RWPE1 (cell line): ENCODE measurements at places on chromosomes 13 and 19.

DNA sequence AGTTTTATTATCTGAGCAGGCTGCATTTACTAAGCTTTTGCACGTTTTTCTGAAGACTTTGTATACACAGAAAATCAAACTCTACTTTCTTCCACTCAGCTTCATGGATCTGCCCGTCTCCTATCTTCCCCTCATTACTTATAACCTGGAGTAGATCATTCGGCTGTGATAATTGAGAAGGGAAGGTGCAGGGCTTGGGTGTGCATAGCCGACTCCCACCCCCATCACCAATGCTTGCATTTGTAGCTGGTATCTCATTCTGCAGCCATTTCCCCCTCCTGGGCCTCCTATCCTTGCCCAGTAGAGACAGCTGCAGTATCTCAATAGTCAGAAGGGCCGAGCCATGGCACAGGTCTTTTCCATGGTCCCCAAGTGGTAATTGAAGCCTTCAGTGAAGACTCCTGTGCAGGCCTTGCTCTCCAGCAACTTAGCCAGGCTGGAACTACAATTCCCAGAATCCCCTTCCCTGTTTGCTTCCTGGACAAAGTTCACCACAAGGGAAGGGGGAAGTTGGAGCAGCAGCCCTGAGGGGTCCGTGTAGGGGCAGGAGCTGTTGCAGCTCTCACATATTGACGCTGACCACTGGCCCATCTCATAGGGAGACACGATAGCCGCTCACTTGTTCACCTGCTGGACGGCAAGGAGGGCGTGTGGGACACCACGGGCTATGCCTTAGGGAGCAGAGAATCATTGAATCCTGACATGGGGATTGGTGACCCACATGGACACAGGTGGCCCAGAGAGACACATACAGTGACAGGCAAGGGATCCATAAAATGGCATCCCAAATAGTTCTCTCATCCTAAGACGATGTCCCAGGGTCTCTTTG, 2.1 kb upstream of the SIGLEC8 start:
- DNase-seq = no peak

- no peak for DNase-seq
Observed at GRCh38 chr13:31681133-31681532, 58.2 kb upstream of the RXFP2 start.

DNA sequence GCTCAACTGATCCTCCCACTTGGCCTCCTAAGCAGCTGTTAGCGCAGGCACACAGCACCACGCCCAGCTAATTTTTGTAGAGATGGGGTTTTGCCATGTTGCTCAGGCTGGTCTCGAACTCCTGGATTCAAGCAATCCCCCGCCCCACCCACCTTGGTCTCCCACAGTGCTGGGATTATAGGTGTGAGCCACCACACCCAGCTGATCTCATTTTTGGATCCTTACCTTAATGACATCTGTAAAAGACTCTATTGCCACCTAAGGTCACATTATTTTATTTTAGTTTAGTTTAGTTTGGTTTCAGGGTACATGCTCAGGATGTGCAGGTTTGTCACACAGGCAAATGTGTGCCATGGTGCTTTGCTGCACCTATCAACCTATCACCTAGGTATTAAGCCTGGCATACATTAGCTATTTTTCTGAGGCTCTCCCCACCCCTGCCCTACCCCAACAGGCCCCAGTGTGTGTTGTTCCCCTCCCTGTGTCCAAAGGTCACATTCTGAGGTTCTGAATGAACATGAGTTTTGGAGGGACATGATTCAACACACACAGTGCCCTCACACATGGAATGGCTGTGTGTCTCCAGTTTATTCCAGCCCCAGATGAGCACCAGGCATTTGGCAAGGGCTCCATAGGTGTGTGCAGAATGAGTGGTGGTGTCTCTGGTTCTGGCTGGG, 1.3 kb downstream of the OR10H5 start:
- no peak for DNase-seq

GRCh38 chr13:47934371-47934770, 66.7 kb downstream of the SUCLA2 start:
- DNase-seq = no peak

DNA sequence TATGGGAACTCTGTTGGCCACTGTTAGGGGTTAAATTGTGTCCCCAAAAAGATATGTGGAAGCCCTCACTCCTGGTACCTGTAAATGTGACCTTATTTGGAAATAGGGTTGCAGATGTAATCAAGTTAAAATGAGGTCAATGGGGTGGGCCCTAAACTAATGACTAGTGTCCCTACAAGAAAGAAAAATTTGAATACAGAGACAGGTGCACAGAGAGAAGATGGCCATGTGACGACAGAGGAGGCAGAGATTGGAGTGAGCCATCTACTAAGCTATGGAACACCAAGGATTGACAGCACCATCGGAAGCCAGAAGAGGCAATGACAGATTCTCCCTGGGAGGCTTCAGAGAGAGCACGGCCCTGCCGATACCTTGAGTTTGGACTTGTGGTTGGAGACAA, 16.5 kb downstream of the POU2F2 start:
- DNase-seq = no peak

DNA sequence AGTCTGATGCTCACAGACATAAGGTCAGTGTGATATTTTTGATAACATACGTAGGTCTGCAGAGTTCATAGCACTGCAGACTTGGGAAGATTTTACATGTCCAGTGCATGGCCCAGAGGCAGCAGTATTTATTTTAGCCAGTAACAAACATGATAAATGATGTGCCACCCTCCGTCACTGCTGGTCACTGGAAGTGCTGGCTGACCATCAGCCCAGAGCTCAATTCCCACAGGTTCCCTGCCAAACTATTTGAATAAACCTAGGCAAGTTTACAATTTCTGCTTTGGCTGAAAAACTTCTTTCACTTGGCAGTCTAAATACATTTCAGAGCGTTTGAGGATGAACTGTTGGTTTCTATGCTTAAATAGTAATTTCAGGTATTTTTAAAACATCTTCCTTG, 135.5 kb upstream of the EDNRB start:
- DNase-seq = no peak

DNA sequence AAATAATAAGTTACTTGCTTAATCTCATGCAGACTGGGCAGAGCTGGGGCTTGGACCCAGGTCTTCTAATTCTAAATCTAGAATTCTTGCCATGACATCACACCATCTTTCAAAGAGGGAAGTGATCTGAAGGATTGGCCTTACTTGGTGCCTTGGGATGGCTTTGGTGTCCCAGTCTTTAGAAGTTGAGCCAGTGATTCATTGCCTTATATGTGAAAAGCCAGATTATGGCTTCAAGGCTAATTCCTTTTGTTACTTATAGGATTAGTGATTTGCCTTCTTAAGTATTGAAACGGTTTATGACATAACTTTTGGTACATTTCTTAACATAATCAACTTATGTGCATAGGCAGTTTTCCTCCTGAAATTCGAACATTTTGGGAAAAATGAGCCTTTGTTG, 14.9 kb downstream of the COG3 start:
- no peak for DNase-seq

DNA sequence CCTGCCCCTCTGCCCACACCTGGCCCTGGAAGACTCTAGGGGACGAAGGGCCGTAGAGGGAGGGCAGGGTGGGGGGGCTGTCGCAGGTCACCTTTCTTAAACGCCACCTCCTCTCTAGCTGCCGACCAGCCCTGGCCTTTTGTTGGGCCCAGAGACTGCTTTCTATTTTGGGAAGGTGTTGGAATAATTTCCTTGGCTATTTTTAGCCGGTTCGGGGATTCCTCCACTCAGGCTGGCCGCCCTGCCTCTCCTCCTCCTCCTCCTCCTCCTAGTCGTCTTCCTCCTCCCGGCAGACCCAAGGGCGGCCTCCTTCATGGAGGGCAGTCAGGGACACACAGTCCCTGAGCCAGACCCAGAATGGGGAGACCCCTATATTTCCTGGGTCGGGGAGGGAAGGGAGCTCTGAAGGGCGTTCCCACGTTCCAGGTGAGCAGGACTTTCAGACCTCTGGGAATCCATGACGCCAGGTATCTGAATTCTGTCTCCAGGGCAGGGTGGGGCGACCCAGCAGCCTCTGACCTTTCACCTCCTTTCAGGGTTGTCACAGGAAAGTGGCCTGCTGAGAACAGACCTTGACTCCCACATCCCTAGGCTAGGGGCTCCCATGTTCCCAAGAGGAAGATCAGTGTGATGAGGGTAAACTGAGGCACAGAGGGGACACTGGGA, 19.9 kb downstream of the GADD45B start:
- no peak for DNase-seq

DNA sequence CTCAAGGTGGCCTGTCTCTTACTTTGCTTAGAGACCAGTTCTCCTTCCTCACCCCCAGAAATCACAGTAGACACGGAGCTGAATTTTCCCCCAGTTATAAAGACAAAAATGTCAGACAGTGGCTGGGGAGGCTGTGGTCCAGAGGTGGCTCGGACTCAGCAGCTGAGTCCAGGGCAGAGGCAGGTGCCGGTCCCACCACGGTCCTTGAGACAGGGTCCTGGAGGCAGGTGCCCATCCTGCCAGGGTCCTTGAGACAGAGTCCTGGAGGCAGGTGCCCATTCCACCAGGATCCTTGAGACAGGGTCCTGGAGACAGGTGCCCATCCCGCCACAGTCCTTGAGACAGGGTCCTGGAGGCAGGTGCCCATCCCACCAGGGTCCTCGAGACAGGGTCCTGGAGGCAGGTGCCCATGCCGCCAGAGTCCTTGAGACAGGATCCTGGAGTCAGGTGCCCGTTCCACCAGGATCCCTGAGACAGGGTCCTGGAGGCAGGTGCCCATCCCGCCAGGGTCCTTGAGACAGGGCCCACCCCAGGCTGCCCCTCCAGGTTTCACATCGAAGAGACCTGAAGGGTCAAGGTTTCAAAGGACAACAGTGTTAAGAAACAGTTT, 23.1 kb downstream of the PEPD start:
- no peak for DNase-seq

DNA sequence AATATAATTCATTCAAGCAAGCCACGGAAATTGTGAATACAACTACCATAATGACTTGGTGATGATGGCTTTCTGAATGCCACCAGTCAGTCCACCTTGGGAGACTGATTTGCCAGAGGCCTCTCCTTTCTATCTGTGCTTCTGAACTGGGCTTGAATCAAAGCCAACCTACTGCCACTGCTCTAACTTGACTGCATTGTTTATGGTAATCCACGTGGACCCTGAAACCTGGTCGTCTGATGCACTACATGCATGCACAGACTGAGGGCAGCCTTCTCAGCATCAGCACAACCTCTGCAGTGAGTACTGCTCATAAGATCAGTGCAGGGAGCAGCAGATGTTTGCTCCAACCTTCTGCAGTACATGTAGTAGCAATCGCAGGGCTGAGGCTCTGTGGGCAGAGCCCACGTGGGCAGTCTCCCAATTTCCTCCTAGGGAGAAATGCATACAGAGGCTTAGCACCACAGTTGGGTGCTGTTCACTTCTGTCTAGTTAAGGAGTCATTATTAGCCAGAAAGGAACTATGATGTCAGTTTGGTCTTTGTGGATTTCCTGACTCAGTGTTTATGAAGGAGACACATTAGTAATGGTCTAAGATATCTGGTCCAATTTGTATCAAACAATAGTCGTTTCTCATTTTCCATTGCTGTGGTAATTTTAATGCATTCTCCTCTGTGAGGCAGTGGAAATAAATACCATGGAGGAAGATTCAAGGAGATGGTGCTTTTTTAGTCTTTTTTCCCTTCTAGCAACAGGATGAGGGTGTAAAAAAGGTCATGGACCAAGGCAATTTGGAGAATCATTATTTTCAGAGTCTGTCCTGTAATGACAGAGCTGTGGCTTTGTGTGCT, 82.5 kb downstream of the AKAP11 start:
- DNase-seq = no peak

GRCh38 chr13:85520445-85520844, 278.8 kb downstream of the SLITRK6 start:
- DNase-seq = no peak

DNA sequence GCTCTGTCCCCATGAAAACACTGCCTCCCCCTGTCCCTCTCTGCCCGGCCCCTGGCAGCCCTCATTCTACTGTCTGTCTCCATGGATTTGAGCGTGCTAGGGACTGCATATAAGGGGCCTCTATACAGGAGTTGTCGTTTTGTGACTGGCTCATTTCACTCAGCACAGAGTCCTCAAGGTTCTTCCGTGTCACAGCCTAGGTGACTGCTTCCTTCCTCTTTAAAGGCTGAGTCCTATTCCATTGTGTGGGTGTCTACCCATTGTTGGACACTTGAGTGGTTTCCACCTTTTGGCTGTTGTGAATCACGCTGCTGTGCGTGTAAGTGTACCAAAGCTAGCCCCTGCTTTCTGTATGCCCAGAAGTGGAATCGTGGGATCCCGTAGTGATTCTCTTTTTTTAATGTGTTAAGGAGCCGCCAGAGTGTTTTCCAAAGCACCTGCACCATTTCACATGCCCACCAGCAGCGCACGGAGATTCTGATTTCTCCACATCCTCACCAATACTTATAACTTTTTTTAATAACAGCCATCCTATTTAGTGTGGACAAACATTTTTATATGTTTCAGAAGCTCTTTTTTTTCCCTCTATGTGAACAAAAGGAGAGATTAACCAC, 116.7 kb downstream of the COL4A2 start:
- DNase-seq = no peak

GRCh38 chr19:45526143-45526542, 18.9 kb downstream of the VASP start:
- peak; percentile 90 for DNase-seq
